ENCODE measurements at places on chromosomes 6 and 20.

DNA sequence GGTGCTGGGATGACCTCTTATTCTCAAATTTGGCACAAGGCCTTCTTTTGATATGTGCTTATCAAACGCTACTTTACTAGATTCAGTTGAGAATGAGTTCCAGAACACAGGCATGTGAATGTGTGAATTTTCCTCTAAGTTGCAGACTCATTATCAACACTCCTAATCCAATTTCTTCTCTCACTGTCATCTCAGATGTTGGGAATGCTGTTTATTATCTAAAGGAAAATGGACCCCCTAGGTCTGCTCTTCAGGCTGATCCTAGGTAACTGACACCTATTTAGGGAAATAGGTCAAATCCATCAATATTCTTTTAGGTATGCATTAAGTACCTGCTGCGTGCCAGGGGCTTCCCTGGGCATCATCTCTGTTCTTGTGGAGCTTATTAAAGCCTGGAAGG, 215.0 kb upstream of the NOX3 start:
- no peak for DNase-seq

DNA sequence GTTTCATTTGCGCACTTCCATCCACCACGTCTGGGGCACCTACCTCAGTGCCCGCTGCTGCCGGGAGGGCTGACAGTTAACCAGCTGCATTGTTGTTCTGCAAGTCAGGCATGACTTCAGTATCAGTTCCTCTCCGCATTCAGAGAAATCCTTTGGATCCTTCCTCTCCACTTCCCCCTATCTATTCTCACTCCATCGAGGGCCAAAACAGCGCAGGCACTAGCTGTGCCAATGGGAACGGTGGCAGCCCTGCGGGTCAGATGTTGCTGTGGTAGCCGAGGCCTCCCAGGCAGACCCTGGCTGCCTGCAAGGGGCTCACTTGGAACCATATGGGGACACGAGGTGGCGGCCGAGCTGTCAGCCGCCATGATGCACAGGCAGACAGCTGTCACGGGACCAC, 64.2 kb upstream of the INSM1 start:
- DNase-seq = peak; percentile 20

DNA sequence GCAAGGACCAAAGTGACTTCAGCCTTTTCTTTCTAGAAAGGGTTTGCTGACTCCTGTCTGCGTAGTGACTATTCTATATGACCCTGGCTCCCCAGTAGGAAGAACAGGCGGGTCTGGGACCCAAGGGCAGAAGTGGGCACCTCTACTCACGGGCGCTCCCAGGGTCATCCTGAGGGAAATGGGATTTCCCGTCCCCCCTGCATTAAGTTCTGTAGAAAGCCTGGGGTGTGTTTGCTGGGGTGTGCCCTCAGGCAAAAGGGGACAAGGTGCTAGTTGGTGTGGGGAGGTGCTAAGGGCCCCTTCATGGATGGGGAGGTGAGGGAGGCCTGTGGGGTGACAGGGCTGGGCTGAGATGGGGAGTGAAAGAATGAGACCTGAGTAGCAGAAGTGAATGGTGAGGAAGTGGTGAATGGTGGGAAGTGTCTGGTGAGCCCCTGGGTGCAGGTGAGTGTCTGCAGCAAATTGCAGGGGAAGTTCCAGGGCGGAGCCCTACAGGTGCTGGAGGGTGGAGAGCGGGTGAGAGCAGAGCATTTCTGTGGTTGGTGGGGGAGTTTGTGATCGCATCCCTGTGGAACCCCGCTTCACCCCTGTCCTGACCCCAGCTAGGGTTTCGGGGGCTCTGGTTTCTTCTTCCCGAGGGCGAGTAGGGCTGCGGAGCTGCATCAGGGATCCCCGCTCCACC, 21.1 kb downstream of the RAET1L start:
- no peak for DNase-seq

- no peak for DNase-seq
Measured at GRCh38 chr20:16299897-16300296, 273.4 kb downstream of the KIF16B start.

DNA sequence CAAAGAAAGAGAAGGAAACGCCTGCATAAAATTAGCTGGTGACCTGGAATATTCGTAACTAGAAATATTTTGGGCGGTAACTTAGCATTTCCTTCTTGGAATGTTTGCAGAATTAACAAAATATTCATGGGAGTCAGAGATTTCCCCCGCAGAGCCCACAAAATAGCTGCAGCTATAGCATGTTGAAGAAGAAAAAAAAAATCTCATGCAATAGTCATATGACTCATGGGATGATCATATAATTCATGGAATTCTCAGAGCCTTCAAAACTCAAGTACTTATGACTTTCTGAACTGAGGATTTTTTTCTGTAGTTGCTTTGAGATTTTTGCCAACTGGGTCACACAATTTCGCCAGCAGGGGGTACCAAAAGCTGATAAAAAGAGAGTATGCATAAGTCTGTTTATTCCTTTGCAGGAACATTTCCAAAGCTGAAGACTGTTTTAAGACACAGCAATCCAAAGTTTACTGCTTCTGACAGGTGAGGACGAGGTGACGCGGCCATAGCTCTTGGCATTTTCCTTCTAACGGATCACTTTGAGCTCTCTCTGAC, 586.0 kb upstream of the CHD6 start:
- no peak for DNase-seq

DNA sequence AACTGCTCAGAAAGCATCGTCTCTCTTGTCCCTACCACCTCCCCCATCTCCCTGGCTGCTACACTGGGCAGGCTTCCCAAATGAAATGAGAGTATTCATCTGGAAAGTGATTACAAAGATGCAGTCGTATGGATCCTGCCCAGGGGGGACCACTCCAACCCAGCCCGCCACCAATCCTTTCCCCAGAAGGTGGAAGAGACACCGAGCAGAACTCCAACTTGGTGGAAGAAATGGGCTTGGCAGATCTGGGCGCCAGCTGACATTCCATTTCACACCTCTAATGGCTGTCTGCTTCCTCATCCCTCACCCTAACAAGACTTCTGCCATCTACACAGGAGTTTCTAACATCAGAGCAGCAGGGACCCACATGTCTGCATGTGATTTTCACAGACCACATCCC, 12.7 kb downstream of the PKHD1 start:
- no peak for DNase-seq

GRCh38 chr6:88376197-88376596, 210.1 kb upstream of the CNR1 start:
- DNase-seq = no peak

- DNase-seq = no peak
Measured at GRCh38 chr20:46423882-46424482, 17.6 kb upstream of the ELMO2 start.

DNA sequence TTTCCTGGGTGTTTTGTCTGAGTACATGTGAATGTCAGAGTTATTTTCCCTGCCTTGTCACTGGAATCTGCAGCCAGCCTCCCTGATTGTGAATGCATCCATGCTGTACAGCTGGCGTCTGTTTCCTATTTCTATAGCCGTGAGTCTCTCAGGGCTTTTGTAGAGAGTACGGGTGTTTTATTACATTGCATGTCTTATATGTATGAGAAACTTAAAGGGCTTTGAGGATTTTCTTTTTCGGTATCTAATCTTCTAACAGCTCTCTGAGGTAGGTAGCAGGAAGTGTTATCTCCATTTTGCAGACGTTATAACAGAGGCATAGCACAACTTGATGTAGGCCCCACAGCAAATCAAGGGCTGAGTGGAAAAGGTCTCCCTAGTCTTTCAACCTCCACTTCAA, 272.9 kb downstream of the PRL start:
- DNase-seq = no peak

- DNase-seq = no peak
Measured at GRCh38 chr20:61815176-61815575, 250.5 kb downstream of the TAF4 start.

- no peak for DNase-seq
Measured at GRCh38 chr6:74749211-74750147, 456.4 kb downstream of the COL12A1 start.

- no peak for DNase-seq
Measured at GRCh38 chr6:119856136-119856535, 506.6 kb upstream of the MAN1A1 start.

Data from gastrocnemius medialis (tissue), 4 donors.